Right hindlimb (tissue), 1 donor: ENCODE measurements at places on chromosomes 16 and 17.

DNA sequence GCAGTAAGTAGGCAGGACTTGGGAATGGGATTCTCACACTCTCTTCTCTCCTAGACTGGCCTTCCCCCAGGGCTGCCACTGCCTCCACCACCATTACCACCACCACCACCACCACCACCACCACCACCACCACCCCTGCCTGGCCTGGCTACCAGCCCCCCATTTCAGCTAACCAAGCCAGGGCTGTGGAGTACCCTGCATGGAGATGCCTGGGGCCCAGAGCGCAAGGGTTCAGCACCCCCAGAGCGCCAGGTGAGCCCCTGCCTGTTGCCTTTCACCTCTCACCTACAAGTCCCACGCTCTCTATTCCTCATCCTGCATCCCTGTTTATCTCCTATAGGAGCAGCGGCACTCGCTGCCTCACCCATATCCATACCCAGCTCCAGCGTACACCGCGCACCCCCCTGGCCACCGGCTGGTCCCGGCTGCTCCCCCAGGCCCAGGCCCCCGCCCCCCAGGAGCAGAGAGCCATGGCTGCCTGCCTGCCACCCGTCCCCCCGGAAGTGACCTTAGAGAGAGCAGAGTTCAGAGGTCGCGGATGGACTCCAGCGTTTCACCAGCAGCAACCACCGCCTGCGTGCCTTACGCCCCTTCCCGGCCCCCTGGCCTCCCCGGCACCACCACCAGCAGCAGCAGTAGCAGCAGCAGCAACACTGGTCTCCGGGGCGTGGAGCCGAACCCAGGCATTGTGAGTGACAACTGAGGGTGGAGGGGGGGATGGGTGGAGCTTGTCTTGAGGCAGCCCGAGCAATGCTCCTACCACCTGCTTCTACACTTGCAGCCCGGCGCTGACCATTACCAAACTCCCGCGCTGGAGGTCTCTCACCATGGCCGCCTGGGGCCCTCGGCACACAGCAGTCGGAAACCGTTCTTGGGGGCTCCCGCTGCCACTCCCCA lies 7.9 kb upstream of the TMEM88 start:
- no peak for DNase-seq

DNA sequence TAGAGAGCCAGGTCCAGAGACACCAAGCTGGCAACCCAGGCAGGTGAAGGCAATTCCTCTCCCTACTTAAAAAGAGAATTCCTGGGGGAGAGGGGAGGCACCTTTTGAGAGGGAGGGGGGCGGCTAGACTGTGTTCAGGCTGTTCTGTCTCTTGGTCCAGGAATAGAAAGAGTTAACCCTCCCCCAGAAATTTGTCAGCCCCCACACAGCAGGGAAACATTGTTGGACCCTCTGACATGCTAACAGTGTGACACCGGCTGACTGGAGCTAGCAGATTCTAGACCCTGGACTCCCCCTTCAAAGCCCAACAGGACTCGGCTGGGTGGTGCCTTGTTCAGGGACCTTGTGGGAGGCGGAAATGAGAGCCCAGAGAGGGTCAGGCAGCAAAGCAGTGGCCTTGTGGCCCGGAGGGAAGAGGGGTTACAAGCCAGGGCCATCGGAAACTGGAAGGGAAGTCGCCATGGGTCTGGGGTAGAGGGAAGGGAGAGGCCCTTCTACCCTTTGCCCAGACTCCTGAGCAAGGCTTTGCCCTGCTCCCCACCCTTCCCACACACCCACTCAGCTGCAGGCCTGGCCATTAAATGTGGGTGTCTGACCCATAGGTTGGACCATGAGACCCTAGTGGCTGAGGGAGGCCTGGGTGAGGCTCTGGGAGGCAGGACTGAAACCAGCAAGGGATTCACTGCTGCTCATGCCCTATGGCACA lies 44.6 kb downstream of the RAI1 start:
- no peak for DNase-seq

GRCh38 chr17:44921122-44921882 lies 6.0 kb upstream of the GFAP start:
- DNase-seq, result peak; percentile 33

DNA sequence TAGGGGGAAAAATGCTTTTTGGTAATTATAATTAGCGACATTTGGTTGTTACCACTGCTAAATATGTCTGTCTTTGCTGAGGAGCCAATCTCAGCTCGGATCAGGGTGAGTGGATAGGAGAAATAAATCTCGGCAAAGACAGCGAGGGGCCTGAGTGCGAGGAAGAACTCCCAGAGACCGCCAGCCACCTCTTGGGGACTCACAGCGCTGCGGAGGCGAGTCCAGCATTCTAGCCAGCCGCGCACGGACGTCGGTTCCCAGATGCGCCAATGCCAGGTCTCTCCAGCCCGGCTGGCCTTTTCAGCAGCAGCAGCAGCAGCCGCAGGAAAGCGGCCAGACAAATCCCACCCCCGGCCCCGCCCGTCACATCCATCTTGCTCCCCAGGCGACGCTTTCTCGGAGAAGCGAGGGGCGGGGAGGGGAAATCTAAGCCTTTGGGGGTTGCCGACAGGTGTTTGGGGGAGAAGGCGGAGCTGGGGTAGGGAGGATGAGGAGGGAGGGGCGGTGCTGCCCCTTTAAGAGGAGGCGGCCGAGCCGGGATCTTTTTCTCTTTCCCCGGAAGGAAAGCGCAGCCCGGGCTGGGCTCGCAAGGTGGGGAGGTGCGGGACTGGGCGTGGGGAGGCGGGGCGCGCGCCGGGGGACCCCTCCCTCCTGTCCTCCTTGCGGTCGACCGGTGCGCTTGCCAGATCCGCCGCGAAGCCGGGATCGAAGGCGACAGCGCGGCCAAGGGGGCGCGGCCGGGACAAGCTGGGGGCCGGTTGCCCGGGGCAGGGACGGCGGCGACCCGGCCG lies at the start of gene ITGA3:
ITGA3 (plus strand) TSS at position 685 of the 791 bp plus-strand sequence. CDS start 330 bp downstream, outside the sequence.
- DNase-seq, result peak; percentile 75

DNA sequence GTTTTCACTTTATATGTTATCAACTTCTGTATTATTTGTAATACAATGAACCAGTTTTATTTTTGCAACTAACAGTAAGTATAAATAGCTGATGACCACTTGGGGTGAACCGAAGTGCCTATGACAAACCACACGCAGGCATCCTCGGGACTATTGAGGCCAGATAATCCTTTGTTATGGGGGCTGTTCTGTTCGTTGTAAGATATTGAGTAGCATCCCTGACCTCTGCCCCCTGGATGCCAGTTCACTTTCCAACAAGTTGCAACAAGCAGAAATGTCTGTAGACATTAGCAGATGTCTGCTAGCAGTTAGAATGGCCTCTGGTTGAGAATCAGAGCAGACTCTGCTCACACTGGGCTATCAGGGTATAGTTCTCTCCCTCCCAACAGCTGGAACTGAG lies 277.0 kb downstream of the WWOX start:
- no peak for DNase-seq

DNA sequence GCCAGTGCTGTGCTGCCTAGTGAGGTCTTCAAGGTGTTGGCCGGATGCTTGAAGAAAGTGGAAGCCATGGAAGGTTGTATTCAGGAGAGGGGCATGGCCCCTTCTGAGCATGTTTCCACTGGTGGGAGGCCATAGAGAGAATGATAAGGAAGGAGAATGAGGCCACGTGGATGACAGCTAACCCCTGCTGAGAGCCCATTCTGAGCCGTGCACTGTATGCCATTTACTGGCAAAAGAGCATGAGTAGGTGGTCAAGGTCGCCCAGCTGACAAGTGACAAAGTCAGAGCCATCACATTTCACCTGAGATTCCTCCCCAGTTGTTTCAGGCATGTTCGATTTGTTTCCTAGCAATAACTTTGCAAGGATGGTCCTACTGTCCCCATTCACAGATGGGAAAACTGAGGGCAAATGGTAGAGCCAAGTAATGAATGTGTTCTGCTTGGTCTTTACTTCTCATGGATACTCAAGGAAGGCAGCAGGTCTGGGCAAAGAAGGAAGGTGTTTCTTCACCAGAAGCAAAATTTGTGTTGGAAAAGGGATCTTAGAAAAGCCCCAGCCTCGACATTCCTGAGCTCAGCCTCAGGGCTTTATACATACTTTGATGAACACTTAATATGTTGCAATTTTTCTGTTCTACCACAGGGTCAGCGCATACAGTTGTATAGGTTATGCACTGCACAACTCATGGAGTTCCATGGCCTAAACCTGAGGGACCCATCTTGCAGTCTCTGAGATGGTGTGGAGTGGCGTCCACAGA lies 10.5 kb upstream of the NKD1 start:
- no peak for DNase-seq

DNA sequence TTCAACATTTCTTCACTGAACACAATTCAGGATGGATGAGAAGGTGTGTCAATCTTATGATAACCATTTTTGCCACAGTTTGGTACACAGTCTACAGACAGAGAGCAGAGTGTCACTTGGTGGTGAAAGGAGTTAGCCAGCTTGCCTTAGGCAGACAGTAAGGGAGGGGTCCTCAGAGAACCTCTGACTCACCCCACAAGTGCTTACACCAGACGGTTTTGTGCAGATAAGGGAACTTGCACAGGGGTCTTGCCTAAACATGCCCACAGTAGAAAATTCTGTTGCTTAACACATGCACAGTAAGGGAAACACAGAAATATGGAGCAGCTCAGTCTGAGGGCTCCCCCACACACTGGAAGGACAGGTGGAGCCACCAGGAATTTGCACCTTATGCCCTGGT lies 204.5 kb upstream of the CDH8 start:
- no peak for DNase-seq

DNA sequence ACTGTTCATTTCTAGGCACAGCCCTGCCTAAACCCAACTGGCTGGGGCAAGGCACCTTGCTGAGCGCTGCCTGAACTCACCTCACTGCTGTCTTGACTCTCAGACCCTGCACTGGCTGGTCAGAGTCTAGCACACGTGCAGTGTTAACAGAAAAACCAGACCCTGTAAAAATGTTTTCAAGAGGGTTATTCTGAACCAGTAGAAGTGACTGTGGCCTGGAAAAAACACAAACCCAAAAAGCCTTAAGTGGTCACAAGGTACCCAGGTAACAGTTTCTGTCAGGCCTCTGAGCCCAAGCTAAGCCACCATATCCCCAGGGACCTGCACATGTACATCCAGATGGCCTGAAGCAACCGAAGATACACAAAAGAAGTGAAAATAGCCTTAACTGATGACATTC lies 6.1 kb upstream of the EIF4A3 start:
- DNase-seq, result no peak

DNA sequence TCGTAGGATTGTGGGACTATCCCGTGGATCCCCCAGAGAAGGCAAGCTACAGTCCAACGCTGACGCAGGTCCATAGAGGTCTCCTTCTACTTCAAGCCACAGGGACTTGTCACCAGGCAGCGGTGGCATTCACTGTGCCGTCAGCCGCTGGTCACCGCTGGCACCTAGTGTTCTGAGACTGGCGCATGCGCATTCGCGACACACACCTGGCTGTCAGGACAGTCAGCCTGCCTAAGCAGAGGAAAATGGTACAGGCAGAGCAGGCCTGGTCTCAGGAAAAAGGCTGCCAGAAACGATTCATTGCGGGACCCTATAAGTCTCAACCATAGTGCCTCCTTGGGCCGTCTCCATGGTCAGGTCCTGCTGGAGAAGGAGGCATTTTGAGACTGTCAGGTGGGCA lies 138.0 kb upstream of the WSB1 start:
- DNase-seq, result no peak

GRCh38 chr17:11742886-11743285 lies 144.6 kb downstream of the DNAH9 start:
- no peak for DNase-seq

DNA sequence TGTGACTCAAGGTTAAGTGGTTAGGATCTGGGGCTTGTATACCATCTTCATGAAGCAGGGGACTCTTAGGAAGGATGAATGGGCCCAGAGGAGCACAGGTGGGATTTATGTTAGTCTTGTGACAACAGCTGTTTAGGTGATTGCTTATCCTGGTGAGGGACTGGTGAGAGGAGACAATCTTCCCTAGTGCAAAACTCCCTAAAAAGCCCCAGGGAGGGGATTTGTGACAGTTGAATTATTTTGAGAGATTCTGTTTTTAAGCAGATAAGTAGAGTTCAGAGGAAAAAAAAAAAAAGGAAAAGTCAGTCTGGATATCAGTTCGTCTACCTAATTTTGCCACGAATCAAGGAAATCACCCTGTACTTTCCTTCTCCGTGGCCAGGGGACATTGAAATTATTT lies 35.1 kb upstream of the SEC14L1 start:
- DNase-seq, result no peak

DNA sequence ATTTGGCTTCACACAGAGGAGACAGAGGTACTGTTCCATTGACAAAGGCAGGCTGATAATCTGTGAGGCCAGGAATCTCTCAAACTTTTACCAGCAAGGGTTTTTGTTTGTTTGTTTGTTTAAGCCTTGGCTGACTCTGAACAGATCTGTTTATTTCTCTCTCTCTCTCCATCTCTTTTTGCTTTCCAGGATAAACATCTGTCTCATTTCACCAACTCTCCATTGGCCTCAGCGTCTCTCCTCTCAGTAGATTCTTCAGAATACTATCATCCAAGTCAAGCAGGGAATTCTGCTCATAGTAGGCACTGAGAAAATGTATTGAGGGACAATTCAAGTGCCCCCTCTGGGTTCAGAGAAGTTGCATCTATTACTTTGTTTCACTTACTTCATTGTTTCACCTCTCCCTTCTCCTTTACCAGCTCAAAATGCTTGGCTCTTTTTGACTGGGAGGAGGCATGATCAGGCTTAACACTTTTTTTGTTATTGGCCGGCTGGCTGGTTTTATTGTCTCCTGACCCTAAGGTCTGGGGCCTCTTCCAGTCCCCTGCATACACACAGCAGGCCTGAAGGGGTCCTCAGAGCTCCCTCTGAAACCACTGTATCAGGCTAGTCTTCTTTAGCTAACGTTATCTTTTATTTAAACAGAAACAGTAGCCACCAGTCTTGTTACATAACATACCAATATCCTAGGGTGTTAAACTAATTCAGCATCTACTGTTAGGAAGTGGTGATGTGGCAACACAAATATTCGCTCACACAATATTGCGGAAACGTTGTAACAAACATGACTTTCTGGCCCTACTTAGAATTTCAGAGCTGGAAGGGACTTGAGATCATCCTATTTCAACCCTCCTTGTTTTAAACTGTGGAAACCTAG lies 2.0 kb upstream of the YPEL2 start:
- DNase-seq, result peak; percentile 66

DNA sequence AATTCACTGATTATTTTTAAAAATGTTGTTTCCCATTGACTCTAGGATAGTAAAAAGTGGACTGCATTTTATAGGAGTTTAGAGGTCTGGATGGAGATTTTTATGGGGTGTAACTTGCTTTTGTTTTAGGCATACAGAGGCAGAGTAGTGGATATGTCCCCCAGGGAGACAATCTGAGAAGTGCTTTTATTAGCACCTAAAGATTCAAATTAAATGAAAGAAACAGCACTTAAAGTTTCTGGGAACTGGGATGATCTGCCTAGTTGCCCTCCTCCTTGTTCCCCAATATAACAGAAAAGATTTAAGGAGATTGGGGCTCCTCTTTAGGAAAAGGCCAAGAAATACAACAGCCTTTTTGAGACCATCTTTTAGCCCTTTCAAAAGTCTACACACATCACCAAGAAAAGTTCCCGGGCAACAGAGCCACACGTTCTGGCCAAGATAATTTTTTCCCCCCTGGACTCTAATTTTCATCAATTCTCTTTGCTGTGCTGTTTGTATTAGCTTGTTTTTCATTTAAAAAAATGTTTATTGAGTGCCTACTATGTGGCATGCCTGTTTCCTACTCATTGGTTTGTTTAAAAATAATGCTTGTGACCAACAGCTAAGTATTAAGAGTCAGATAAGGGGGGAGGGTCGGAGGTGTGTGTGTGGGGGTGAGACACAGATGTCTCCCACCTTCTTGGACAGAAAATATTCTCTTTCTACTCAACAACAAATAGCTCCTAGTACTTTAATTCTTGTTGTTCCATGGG lies 2.5 kb upstream of the IGF2BP1 start:
- no peak for DNase-seq

- no peak for DNase-seq
These were observed 92.0 kb downstream of the MAP2K6 start for GRCh38 chr17:69506489-69506888.

- no peak for DNase-seq
These were observed 130.2 kb downstream of the CPPED1 start for GRCh38 chr16:12673466-12673865.
